ENCODE measurements at places on chromosomes 6 and 20.

GRCh38 chr6:154378518-154378917 lies 21.9 kb upstream of the IPCEF1 start:
- no peak for DNase-seq

- DNase-seq: no peak
Observed at GRCh38 chr6:29183594-29183993, 12.9 kb downstream of the OR2J2 start.

- DNase-seq: no peak
Observed at GRCh38 chr20:7214081-7214740, 446.7 kb downstream of the BMP2 start.

- no peak for DNase-seq
Observed at GRCh38 chr20:62576815-62577489, 65.4 kb upstream of the SLCO4A1 start.

- DNase-seq: peak; percentile 81
Observed at GRCh38 chr6:42901538-42901957, 14.3 kb upstream of the PTCRA start.

DNA sequence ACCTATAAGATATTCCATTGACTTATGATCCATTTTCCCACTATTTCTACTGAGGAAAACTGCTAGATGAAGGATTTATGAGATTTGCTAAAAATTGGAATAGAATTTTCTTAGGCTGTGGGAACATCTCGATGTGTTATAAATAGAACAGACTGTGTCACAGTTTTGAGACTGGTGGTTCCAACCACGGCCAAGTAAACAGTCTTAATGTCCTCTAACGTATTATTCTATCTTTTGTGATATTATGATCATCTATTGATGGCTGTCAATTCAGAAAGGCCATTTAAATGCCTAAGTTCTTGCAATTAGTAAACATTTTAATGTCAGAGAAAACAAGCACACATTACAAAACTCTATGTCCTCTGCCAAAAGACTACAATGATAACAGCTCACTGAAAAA lies 71.5 kb upstream of the PLN start:
- no peak for DNase-seq

Measured in natural killer cell treated with Interleukin-12 subunit alpha and Interleukin-12 subunit beta and Interleukin-15 and Interleukin-18, amount 100 ng/mL, for 72 hours (primary cell).